ENCODE measurements at places on chromosomes 4 and X.

DNA sequence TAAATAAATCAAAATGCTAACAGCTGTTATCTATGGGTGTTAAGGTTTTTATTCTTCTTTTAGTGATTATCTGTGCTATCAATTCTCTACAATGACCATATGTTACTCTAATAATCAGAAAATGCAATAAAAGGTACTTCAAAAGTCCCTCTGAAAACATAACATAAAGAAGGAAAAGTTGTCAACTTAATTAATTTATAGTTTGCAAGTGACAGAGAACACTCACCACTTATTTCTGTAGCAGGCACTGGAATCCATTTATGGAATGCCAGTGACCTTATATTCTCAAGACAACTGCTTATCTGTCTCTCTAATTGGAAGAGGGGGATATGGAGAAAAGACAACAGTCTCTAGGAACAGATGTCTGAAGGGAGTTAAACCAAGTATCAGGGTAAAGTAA lies 25.6 kb upstream of the PLS3 start:
- DNase-seq, result no peak

GRCh38 chrX:123570011-123570590 lies 162.8 kb downstream of the THOC2 start:
- no peak for DNase-seq

DNA sequence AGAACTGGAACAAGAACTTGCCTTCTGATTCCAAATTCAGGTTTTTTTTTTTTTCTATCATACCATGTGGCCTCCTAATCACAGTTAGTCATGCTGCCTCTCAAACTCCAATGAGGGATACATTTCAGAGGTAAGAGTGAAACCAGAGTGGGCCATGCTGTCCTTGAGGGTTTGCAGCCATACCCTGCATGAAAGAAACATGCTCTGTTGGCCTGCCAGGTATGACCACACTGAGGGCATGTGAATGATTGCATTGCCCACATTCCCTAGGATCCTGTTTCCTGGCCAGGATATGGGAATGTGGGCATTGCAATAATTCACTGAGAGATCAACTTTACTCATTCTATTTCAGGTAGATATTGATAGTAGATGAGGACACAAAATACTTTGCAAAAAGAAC lies 56.4 kb upstream of the DDIT4L start:
- no peak for DNase-seq

- DNase-seq, result no peak
Observed at GRCh38 chr4:21198683-21199082, 498.4 kb downstream of the PACRGL start.

DNA sequence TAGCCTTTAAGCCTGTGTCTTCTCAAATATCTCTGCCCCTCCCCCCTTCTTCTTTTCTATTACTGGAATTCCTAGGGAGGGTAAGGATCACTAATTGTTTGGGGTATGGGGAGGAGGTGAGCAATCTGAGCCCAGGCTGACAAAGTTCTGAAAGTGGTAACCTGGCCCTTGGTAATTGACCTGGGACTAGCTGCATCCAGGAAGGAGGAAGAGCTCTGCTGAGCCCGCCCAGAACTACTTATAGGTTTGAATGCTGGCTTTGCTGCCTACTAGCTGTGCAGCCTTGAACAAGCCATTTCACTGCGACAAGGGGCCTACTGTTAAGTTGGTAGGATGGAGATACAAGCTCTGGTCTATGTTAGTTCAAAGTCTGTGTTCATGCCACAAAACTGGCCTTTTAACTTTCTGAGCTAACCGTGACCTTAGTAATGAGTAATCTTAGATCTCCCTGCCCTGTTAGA lies 37.8 kb downstream of the DGKK start:
- DNase-seq, result no peak

DNA sequence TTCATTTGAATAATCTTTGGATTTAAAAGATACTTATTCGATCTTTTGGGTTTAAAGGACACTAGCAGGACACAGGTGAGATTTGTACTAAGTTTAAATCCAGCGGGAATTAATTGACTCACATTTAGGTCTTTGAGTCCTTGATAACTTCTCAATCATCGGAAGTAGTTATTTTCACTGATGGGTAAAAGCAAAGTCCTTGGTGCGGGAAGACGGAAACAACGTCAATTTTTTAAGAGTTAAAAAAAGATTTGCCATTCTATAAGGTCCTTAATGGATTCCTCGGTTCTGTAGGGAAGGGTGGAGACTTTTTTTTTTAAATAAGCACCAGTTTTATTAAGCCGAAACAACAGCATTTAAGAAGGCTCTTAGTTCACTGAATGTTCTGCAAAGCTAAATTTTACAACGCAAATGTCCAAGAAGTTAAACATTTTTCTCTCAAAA lies 2.9 kb downstream of the TMSB4X start:
- DNase-seq, result no peak

DNA sequence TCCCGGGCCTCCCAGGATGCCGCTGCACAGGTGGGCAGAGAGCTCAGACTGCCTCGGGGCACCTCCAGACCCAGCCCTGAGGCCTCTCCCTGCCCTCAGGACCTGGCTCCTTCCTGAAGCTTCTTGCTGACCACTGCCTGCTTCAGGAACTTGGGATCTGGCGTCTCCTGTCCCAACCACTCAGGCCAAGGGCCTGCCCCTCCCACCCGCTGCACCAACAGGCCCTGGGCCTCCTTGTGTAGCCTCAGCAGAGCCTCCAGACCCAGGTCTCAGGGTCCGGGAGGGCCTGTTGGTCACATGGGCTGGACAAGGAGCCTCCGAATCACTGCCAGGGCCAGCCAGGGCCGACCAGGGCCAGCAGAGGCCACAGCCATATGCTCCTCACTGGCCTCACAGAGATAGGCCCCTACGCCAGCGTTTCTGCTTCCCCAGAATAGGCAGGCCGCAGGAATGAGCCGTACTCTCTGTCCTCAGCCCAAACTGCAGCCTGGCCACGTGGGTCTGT lies 2.8 kb downstream of the MXD4 start:
- no peak for DNase-seq

DNA sequence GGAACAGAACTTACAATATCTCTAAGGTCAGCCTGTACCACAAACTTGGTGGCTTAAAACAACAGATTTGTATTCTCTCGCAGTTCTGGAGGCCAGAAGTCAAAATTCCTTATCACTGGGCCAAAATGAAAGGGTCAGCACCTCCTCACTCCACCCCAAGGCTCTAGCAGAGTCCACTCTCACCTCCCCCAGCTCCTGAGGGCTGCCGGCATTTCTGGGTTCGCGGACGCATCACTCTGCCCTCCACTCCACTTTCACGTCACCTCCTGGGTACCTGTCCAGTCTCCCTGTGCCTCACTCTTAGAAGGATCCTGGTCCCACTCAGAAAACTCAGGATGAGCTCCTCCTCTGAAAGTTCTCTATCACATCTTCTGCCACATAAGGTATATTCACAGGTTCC lies 34.6 kb downstream of the JAKMIP1 start:
- DNase-seq, result no peak

- no peak for DNase-seq
Observed at GRCh38 chr4:16677001-16677944, 221.2 kb downstream of the LDB2 start.

GRCh38 chrX:154436374-154436982 lies 476 bp upstream of the GDI1 start:
- DNase-seq, result no peak

DNA sequence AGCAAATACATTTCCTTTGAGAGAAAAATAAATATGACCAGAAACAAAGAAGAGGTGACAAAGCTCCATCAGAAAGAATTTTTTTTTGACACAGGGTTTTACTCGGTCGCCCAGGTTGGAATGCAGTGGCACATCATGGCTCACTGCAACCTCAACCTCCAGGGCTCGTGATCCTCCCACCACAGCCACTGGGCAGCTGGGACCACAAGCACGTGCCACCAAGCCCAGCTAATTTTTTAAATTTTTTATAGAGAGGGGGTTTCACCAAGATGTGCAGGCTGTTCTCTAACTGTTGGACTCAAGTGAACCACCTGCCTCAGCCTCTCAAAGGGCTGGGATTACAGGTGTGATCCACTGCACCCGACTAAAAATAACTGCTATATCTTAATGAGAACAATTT lies 10.3 kb downstream of the ADH5 start:
- DNase-seq, result no peak

DNA sequence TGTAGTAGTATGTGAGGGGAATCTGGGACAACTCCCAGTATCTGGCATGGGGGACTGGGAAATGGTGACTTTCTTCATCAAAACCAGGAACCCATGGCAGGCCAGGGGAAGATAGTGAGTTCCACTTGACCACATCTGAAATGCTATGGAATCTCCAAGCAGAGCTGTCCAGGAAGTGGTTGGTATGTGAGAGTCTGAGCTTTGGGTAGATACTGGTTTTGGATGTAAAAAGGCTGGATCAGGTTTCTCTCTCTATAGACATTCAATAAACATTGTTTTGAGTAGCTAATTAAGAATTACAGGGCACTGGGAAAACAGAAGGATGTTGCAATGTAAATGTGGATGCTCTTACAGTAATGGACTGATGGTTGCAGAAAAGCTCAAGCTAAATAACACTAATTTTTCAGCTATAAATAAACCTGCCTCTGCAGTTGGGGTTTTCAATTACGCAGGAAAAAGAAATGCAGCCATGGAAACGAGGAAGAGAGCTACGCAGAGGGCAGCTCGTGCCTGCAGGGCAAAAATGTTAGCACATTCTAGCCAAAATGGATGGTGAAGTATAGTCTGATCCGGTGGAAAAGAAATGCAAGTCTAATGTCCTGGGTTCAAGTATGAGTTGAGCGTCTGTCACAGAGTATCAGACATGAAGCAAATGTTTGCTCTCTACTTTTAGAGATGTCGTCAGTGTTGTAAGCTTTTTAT lies 13.4 kb upstream of the CHRNA9 start:
- no peak for DNase-seq

- DNase-seq, result no peak
Observed at GRCh38 chrX:1591863-1592469, 562 bp downstream of the AKAP17A start.

- DNase-seq, result no peak
Observed at GRCh38 chr4:14110407-14110806, 482.9 kb upstream of the BOD1L1 start.

DNA sequence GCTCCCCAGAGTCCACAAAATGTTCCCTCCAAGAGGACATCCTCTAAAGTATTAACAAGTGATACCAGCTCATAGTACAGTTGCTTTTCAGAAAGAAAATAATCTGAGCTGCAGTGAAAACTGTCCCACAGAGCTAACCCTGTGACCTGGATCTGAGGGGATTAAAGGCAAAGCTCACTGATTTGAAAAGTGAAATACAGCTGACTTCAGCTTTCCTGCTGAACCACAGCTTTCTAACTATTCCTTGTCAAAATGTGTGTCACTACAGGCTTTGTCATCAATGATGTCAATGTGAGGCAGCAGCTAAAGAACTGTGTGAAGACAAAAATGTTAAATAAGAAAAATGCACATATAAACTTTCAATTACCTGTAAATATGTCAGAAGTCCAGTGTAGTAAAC lies 36.9 kb downstream of the DCHS2 start:
- DNase-seq, result no peak

- DNase-seq, result no peak
Observed at GRCh38 chr4:126445596-126445995, 1130.8 kb downstream of the FAT4 start.

- no peak for DNase-seq
Observed at GRCh38 chr4:151169223-151169622, 69.8 kb downstream of the RPS3A start.

GRCh38 chr4:158079661-158080060 lies 93.2 kb downstream of the GASK1B start:
- no peak for DNase-seq

GRCh38 chr4:125322366-125322730 lies 7.6 kb downstream of the FAT4 start:
- no peak for DNase-seq

GRCh38 chrX:72274526-72274925 lies 2.5 kb downstream of the RPS4X start:
- no peak for DNase-seq

DNA sequence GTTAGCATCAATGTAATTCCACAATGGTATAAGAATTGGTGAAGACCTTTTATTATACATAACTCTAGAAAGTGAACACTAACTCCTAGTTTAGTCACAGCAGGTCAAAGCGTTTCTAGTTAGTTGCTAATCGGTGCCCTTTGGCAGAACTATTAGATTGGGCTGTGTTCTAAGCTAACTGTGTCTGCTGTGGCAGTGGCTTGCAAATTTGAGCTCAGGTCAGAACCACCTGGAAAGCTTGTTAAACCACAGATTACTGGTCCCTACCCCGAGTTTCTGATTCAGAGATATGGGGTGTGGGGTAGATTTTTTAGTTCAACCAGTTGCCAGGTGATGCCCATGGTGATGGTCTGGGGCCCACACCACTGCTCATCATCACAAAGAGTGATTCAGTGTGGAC lies 332.1 kb downstream of the UNC5C start:
- DNase-seq, result no peak

GRCh38 chr4:106058921-106059320 lies 163.7 kb downstream of the NPNT start:
- DNase-seq, result no peak

GRCh38 chr4:84968925-84969324 lies 2.4 kb upstream of the WDFY3 start:
- no peak for DNase-seq

- no peak for DNase-seq
Observed at GRCh38 chr4:141329174-141329569, 108.5 kb downstream of the ZNF330 start.

GRCh38 chr4:75016472-75016871 lies 83.6 kb downstream of the PARM1 start:
- no peak for DNase-seq

GRCh38 chr4:3291969-3292570 lies 751 bp upstream of the RGS12 start:
- no peak for DNase-seq

GRCh38 chr4:151266497-151266896 lies 10.5 kb upstream of the PRSS48 start:
- DNase-seq, result no peak

DNA sequence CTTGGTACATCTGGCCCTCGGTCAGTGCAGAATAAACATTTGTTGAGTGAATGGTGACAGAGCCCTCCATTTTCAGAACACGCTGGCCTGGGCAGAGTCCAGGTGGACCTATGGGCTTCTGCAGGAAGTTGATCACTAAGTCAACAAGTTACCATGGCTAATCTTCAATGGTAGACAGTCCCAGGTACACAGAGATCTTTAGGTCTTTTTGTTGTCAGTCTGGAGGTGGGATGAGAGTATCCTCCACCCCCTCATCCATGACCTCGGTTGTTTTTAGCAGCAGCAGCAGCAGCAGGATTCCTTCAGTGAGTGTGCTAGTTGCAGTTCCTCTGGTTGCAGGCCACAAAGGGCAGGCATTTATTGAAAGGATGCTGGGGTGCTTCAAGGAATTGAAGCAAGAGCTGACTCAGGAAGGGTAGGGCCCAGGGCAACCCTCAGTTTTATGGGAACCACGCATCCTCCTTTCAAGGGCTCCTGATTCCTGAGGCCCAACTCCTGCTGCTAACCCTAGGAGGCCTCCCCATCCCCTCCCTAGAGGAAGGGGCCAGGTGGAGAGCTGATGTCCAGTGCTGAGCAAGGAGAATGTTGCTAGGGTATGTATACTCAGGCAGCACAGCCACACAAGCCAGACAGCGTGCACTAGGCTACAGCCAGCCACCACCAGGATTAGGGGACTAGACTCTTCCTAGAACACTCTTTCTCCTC lies 1.7 kb upstream of the USP27X start:
- no peak for DNase-seq

GRCh38 chr4:39497909-39498726 lies 29.1 kb downstream of the UGDH start:
- no peak for DNase-seq

- no peak for DNase-seq
Observed at GRCh38 chrX:117996408-117996807, 120.2 kb downstream of the KLHL13 start.

GRCh38 chrX:7921750-7922149 lies 5.5 kb downstream of the PNPLA4 start:
- no peak for DNase-seq

Data from Panc1 (cell line).